ENCODE measurements at places on chromosomes 11 and 22. TPM values are rescaled to one million over a fixed set of nuclear protein-coding genes. Genes with fewer than 3 reads are reported as not detected.

- DNase-seq: no peak
Measured at GRCh38 chr11:73244589-73245240, 26.6 kb downstream of the P2RY2 start.

GRCh38 chr11:12085371-12086251, 24.8 kb upstream of the MICAL2 start:
- no peak for DNase-seq

DNA sequence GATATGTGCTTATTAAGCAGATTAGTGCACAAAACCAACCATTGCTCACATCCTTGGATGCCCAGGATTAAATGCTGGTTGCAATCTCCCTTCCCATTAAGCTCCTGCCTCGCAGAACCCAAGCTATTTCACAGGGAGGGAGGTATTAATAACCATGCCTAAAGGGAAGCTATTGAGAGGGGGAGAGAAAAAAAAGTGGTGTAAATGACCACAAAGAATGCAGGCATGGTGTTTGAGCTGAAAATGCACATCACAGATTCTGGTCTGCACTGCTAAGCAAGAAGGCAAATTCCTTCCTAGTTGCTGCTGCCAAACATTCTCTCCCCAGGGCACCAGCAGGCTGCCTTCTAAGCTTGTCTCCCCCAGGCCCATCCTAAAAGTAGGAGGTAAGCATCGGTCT, 92.0 kb upstream of the ISX start:
- no peak for DNase-seq

The SCGB1C1 gene
- not detected for total RNA-seq

The MS4A1 gene
- 0.42 TPM for total RNA-seq

The KCNJ1 gene
- 0.14 TPM for total RNA-seq
